ENCODE measurements at places on chromosomes 12 and 14.

GRCh38 chr12:121595520-121595919 is 14.7 kb upstream of the KDM2B start:
- DNase-seq, result no peak
- H3K36me3 ChIP-seq, result no peaks in the 10 kb centered on the region
- no peaks in the 10 kb centered on the region for H3K27me3 ChIP-seq
- no peak overlapping the region for H3K4me3 ChIP-seq
- no peak overlapping the region for H3K27ac ChIP-seq

GRCh38 chr12:115407036-115407435 is 723.1 kb upstream of the TBX3 start:
- H3K27me3 ChIP-seq, result no peaks in the 10 kb centered on the region
- H3K36me3 ChIP-seq, result no peaks in the 10 kb centered on the region
- no peak for DNase-seq
- H3K27ac ChIP-seq, result no peak overlapping the region
- H3K4me3 ChIP-seq, result no peak overlapping the region

- DNase-seq, result no peak
- H3K4me1 ChIP-seq, result no peaks in the 10 kb centered on the region
- no peak overlapping the region for H3K27ac ChIP-seq
- H3K4me3 ChIP-seq, result no peak overlapping the region
- no peaks in the 10 kb centered on the region for H3K27me3 ChIP-seq
Measured at GRCh38 chr12:84692071-84692470, 220.5 kb downstream of the SLC6A15 start.

GRCh38 chr12:75670216-75670615 is 158.8 kb upstream of the KRR1 start:
- H3K4me3 ChIP-seq, result no peak overlapping the region
- H3K36me3 ChIP-seq, result no peaks in the 10 kb centered on the region
- no peaks in the 10 kb centered on the region for H3K4me1 ChIP-seq
